ENCODE measurements at places on chromosomes 5 and 9. TPM values are rescaled to one million over a fixed set of nuclear protein-coding genes. Genes with fewer than 3 reads are reported as not detected.

The C1QTNF3 gene
- total RNA-seq, result 3.3 TPM

The FBP1 gene
- 7.4 TPM for total RNA-seq

The RABGAP1 gene
- total RNA-seq, result 36.7 TPM

The OR1Q1 gene
- total RNA-seq, result not detected

The SLC34A1 gene
- not detected for total RNA-seq

The MYOT gene
- 0.08 TPM for total RNA-seq

The OR1N2 gene
- not detected for total RNA-seq

The SPINK13 gene
- not detected for total RNA-seq

The PRLR gene
- total RNA-seq, result 6.1 TPM

The CSNK1A1 gene
- 289 TPM for total RNA-seq

The PPP2R2B gene
- total RNA-seq, result 3.7 TPM

The PCDHGA8 gene
- total RNA-seq, result 2.2 TPM

The DELE1 gene
- total RNA-seq, result 47.8 TPM

The GARIN3 gene
- not detected for total RNA-seq

The RELL2 gene
- total RNA-seq, result 5.9 TPM

The TAS2R1 gene
- not detected for total RNA-seq

The SLCO6A1 gene
- not detected for total RNA-seq

The SYK gene
- 17.9 TPM for total RNA-seq
